CD4-positive, alpha-beta T cell (primary cell): ENCODE measurements at places on chromosomes 12 and 14.
A peak's percentile ranks its signal among the peaks of the same experiment; 100 is the strongest.

DNA sequence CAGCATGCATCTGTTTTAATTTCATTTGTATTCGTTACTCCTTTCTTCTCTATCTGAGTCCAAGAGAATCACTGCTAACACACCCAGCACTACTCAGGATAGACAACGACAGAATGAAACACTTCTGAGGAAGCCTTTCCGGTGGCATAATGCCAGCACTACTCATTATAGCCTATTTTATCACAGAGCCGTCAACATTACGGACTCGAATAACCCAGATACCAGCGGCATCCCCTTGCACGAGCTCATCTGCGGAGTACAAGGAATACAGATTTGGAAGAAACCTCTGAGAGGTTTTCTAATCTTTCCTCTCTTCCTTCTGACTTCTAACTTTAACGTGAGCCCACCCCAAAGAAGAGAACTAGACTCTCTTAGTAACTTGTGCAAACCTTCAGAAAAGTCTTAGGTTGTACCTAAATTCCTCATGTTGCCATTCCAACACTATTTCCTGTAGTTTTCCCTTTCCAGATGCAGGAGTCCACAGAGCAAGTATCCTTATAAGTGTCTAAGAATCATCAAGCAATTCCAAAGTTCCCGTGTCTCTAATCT lies 248.1 kb downstream of the APAF1 start:
- no peak for DNase-seq
- peaks cover 16% of the 10 kb centered on the region for H3K27me3 ChIP-seq
- no peaks in the 10 kb centered on the region for H3K4me1 ChIP-seq
- no peak overlapping the region for H3K27ac ChIP-seq
- H3K36me3 ChIP-seq, result no peaks in the 10 kb centered on the region
- no peak overlapping the region for H3K4me3 ChIP-seq

DNA sequence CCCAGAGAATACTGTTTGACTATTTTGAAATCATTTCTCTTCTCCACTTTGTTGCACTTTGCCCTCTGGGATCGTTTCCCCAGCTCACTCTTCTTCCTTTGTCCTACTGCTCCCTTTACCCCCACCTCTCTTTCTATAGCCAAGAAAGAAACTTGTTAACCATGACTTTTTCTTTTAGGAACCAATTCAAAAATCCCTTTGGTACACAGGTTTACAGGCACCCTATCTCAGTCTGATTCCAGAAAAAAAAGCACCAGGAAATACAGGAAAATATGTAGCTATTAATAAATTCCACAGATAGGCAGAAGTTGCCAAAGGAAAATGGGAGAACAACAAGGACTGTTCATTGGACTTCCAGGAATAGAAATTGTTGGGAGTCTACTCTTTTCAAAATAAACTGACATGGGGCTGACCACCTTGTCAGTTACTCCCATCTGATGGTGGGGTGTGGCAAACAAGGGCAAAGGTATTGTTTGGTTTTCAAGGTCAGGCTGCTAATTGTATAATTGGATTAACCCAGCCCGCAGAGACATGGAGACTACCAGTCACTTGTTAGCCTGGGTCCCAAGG lies 82.4 kb downstream of the CRADD start:
- H3K27ac ChIP-seq, result no peak overlapping the region
- no peaks in the 10 kb centered on the region for H3K4me1 ChIP-seq
- DNase-seq, result no peak
- H3K4me3 ChIP-seq, result no peak overlapping the region

DNA sequence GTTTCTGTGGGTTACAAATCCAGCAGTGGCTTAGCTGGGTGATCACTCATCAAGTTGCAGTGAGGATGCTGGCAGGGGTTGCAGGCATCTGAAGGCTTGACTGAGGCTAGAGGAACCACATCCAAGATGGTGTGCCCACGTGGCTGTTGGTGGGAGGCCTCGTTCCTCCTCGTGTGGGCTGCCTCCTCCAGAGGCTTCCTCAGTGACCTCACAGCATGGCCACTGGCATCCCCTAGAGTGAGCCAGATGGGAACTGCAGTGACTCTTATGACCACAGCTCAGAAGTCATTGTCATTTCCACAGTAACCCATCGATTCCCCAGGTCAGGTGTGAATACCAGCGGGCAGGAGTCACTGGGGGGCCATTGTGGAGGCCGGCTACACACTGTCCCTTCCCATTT lies 17.8 kb downstream of the AACS start:
- no peak for DNase-seq
- H3K4me3 ChIP-seq, result no peak overlapping the region
- H3K27me3 ChIP-seq, result no peaks in the 10 kb centered on the region

DNA sequence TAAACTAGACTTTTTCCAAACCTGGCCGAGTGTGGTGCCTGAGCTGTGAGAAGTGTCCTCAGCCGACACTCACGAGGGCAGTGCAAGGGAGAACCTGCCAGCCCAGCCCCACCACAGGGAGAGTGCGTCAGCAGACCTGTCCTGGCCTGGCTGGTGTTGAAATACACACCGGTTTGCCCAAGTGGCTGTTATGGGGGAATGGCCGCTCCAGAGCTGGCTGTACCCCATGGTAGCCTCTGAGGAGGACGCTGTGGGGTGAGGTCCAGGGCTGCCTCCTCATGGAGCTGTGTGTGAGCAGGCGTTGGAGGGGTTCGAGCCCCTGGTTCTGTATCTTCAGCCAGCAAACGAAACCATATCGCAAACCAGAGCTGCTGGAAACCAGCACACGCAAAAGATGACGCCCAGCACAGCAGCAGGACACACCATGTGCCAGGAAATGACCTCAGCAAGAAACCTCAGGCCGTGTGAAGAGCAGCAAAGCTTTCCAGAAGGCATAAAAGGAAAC lies 9.4 kb downstream of the ANKRD9 start:
- peaks cover 13% of the 10 kb centered on the region for H3K36me3 ChIP-seq
- DNase-seq, result no peak
- H3K27ac ChIP-seq, result no peak overlapping the region
- no peak overlapping the region for H3K4me3 ChIP-seq

- DNase-seq, result no peak
- H3K4me3 ChIP-seq, result no peak overlapping the region
- H3K4me1 ChIP-seq, result no peaks in the 10 kb centered on the region
- H3K27ac ChIP-seq, result no peak overlapping the region
- no peaks in the 10 kb centered on the region for H3K27me3 ChIP-seq
Observed at GRCh38 chr14:98890556-98891340, 381.2 kb downstream of the BCL11B start.

GRCh38 chr14:51544901-51545300 lies 106.8 kb upstream of the FRMD6 start:
- H3K27ac ChIP-seq, result no peak overlapping the region
- H3K27me3 ChIP-seq, result peaks cover under 1% of the 10 kb centered on the region
- DNase-seq, result no peak
- H3K4me1 ChIP-seq, result no peaks in the 10 kb centered on the region

- H3K36me3 ChIP-seq, result no peaks in the 10 kb centered on the region
- H3K4me3 ChIP-seq, result no peak overlapping the region
- peaks cover 6% of the 10 kb centered on the region for H3K4me1 ChIP-seq
- DNase-seq, result no peak
Observed at GRCh38 chr12:110940933-110941332, 20.6 kb upstream of the MYL2 start.

- H3K27me3 ChIP-seq, result no peaks in the 10 kb centered on the region
- no peaks in the 10 kb centered on the region for H3K4me1 ChIP-seq
- DNase-seq, result no peak
- H3K36me3 ChIP-seq, result no peaks in the 10 kb centered on the region
Observed at GRCh38 chr12:80580254-80580653, 127.2 kb upstream of the MYF6 start.

- peak; percentile 50 for DNase-seq
- no peaks in the 10 kb centered on the region for H3K4me1 ChIP-seq
- H3K27ac ChIP-seq, result no peak overlapping the region
Observed at GRCh38 chr12:43444940-43445564, 107.0 kb downstream of the ADAMTS20 start.

- no peaks in the 10 kb centered on the region for H3K36me3 ChIP-seq
- no peaks in the 10 kb centered on the region for H3K4me1 ChIP-seq
- peaks cover 10% of the 10 kb centered on the region for H3K27me3 ChIP-seq
- no peak overlapping the region for H3K4me3 ChIP-seq
- DNase-seq, result no peak
Observed at GRCh38 chr14:95769976-95770375, 56.1 kb upstream of the TCL1A start.

DNA sequence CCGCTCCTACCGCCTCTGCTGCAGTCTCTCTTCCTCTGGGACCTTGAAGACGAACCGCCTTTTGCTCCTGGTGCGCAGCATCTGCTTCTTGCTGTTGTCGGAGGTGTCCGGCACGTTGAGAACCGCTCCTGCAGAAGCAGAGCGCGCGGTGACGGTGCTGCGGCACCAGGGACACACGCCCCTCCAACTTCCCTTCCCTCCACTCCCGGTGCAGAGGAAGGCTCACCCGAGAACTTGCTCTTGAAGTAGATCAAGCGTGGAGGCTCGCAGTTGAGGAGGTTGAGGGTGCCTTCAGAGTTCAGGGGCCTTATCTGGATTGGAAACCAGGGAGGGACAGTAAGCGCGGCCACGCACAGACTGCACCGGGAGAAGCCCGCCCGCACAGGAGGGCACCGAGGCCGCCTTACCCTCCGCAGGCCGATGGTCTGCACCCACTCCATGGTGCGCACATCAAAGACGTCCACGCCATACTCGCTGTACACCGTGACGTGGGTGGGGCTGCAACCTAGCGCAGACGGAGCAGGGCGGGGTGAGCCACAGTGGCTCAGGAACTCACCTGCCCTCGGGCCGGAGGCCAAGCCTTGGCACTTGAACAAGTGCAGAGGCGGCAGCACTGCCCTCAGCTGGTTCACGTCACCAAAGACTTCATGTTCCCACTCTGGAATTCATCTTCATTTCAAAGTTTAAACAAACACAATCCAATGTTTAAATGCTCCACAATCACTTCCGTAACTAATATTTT lies 17.5 kb downstream of the AMN start:
- H3K4me1 ChIP-seq, result no peaks in the 10 kb centered on the region
- no peak overlapping the region for H3K4me3 ChIP-seq
- no peak overlapping the region for H3K27ac ChIP-seq

GRCh38 chr14:23146351-23146910 lies 27.4 kb upstream of the CEBPE start:
- DNase-seq, result no peak
- no peaks in the 10 kb centered on the region for H3K27me3 ChIP-seq
- no peaks in the 10 kb centered on the region for H3K36me3 ChIP-seq
- H3K4me3 ChIP-seq, result no peak overlapping the region

DNA sequence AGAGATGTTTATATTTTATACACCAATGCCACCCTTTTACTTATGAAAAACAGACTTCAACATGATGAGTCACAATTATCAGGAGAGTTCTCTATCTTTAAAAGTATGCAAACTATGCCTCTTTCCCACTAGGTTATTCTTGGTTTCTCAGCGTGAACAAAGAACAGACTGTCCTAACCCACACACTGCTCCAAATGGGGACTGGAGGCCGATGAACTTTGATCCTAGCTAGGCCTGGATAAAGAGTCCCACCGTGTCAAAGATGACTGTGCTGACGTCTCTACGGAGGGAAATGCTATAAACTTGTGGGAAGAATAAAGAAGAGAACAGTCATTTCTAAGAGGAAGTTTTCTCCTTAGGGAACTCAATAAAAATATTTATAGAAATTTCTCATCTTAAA lies 160.1 kb downstream of the EPS8 start:
- no peaks in the 10 kb centered on the region for H3K4me1 ChIP-seq
- no peak for DNase-seq
- no peaks in the 10 kb centered on the region for H3K36me3 ChIP-seq
- no peak overlapping the region for H3K4me3 ChIP-seq
- no peaks in the 10 kb centered on the region for H3K27me3 ChIP-seq

DNA sequence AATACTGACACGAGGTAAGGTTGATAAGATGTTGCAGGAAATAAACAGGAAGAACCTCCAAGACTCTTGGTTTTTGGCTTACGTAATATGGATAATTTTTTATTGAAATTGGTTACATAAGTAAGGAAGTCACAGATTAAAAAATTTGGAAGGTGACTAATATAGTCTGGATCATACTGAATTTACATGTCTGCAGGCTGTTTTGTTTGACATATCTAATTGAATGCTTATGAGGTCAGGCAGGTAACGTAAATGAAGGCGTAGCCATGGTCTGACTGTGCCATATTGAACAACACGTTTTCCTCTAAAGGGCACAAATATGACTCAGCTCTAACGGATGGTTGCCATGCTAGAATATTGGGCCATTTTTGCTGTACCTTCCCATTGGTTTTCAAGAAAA lies 648.1 kb upstream of the NOVA1 start:
- H3K4me3 ChIP-seq, result no peak overlapping the region
- no peak overlapping the region for H3K27ac ChIP-seq
- H3K36me3 ChIP-seq, result no peaks in the 10 kb centered on the region
- no peaks in the 10 kb centered on the region for H3K4me1 ChIP-seq

DNA sequence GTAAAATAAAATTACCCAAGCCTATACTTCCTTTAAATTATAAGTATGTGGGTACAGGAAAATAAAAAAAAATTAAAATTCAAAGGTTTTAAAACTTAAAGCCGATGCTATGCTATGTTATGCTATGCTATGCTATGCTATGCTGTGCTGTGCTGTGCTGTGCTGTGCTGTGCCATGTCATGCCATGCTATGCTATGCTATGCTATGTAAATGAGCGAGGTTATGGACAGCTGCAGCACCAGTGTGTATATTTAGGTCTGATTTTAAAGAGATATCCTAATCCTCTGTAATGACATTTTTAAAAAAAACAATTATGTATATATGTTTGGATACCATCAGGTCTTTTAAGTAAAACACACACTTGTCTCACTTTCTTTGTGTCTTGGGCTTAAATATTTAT lies 1822.0 kb upstream of the SEL1L start:
- H3K4me3 ChIP-seq, result no peak overlapping the region
- no peak for DNase-seq
- H3K4me1 ChIP-seq, result no peaks in the 10 kb centered on the region
- no peak overlapping the region for H3K27ac ChIP-seq

DNA sequence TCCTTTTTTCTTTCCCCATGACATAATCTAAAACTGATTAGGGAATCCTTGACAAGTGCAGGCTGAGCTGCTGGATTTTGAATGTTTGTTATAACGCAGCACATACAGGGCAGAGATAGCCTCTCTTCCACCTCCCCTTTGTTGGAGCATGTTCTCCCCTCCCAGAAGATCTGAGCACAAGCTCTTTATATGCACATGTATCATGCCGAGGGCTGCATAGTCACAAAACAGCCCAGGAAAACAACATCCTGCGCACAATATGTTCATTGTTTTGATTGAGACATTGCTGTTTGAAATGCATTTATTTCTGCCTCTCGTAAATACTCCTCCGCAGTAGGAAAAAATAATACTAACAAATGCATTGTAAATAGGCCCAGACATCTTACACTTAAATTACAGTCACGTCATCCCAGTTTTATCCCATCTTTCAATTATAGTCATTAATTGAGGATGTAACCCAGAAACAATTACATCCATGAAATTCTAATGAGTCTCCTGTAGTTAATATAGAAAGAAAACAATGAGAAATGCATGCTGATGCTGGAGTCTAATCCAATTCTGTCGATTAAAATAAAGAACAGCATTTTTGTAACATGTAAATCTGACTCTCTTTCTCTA lies 401.8 kb downstream of the BTG1 start:
- H3K27ac ChIP-seq, result no peak overlapping the region
- no peaks in the 10 kb centered on the region for H3K4me1 ChIP-seq
- H3K27me3 ChIP-seq, result no peaks in the 10 kb centered on the region
- H3K4me3 ChIP-seq, result no peak overlapping the region
- DNase-seq, result no peak
- H3K36me3 ChIP-seq, result no peaks in the 10 kb centered on the region
